ENCODE measurements at places on chromosomes 1 and 21.

DNA sequence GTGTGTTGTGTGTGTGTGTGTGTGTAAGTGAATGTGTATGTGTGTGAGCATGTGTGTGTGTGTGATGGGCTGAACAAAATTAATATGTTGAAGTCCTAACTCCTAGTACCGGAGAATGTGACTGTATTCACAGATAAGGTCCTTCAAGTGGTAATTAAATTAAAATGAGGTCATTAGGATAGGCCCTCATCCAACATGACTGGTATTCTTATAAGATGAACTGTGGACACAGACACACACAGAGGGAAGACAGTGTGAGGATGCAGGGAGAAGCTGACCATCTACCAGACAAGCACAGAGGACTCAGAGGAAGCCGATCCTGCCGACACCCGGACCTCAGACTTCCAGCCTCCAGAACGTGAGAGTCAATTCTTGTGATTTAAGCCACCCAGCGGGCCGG lies 91.2 kb upstream of the PGBD5 start:
- no peak for DNase-seq

- DNase-seq, result peak; percentile 90
Measured at GRCh38 chr1:8142955-8143629, 117.0 kb upstream of the ERRFI1 start.

- no peak for DNase-seq
Measured at GRCh38 chr1:32779242-32779641, 37.9 kb downstream of the YARS1 start.

GRCh38 chr1:212313616-212314015 lies 28.4 kb downstream of the PPP2R5A start:
- no peak for DNase-seq

DNA sequence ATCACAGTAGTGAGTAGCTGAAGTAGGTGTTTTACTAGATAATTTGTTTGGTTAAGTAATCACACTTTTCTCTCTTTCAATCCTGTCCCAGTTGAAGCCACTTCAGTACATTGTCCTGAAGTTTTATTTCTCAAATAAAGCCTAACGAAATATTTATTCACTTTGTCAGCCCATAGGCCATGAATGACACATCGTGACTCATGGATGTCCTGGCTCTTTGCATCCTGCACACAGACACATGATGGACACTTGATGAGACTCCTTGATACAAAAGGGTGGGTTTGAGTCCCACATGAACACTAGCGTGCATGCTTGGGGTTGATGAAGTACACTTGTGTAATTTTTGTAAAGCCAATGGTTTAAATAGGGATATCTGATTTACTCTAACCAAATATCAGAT lies 22.7 kb upstream of the LAMC2 start:
- DNase-seq, result peak; percentile 56

DNA sequence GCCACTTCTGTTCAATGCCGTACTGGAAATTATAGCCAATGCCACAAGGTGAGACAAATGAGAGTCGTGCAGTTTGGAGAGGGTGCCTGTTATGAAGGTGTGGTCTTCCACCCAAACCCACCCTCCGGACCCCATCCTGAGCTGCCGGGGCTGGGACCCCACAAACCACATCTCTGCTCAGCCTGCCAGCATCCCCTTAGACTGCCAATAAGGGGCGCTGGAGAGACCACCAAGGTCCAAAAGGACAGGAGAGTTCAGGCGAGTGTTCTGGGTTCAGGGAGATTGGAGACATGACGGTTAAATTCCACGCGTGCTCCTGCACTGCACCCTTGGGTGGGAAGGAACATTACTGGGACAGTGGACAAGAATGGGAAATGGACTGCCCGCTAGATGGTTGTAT lies 48.7 kb upstream of the COL18A1 start:
- no peak for DNase-seq

DNA sequence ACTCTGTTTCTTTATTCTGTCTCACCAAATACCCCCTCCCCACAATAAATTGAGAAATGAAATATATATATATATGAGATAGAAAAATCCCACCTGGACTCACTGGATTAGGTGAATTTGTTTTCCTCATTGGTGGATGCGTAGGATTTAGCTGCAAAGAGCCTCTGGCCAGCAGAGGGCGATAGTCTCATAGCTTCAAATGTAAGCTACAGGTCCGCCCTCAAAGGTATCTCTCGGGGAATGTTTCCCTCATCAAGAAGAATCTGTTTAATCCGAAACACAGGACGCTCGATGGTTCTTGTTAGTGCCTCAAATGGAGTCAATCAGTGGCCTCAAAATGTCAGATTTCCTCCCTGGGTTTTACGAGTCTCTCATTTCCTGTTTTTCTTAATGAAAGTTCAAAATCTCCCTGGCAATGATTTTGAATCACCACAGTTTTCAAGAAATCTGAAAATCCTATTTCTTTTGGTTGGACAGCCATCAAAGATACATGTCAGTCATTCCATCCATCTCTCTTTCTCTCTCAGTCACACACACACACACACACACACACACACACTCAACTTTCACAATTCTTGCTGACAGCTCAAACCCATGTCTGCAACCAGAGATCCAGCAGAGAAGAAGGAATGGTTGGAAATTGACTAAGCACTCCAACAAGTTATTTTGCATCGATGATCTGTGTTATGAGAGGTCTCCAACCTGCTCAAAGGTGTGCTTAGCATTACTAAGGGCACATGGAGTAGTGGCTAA lies 13.9 kb upstream of the CAMK1G start:
- DNase-seq, result peak; percentile 63

DNA sequence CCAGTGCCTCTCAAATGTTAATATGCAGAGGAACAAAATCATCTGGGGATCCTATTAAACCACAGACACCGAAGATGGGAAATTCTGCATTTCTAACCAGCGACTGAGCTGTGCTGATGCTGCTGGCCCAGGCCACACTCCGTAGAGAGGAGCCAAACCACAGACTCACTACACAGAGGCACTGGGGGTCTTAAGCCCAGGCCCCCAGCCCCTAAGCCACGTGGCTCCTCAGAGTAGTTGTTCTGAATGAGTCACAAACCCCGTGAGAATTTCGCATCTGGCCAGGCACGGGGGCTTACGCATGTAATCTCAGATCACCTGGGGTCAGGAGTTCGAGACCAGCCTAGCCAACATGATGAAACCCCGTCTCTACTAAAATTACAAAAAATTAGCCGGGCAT lies 2.8 kb upstream of the CELA2A start:
- DNase-seq, result no peak

DNA sequence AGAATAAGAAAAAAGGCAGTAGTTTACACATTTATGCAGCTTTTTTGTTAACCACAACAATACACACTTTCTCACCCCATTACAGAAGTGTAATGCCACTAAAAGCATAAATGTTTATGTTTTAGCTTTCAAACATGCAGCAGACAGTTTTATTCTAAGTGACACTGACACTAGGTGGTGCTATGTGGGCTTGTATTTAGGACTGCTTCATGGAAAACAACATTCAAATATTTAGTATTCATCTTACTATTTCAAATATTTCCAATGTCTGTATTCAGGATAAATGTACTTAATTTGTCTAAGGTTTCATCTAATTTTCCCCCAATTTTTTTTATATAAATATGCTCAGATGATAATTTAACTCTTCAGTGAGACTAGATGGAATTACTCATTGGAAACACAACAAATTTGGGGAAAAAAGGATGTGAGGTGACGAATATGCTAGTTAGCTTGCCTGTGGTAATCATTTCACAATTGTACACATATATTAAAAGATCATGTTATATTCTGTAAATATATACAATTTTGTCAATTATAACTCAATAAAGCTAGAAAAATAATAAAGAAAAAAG lies 71.4 kb downstream of the USP1 start:
- peak; percentile 60 for DNase-seq

DNA sequence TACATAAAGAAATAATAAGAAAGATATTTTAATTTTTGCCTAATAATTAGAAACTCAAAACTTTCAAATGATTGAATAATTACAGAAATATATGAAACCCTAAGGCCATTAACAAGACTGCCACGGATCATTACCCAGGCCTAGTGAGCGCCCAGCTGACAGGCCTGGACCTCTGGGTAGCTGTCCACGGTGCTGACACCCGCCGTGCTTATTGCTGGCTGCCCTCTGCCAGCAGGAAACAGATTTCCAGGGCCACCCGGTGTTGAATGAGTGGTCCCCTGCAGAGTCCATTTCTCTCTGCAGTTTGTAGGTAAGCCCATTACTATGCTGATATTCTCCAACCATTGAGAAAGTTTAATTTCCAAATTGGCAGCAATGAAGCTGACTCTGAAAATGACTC lies 254.4 kb upstream of the GJB5 start:
- no peak for DNase-seq

Measured in H4 (cell line).